T-cell (primary cell): ENCODE measurements at places on chromosomes 6 and 20.

GRCh38 chr20:10322073-10323012 lies 103.7 kb downstream of the SNAP25 start:
- H3K27me3 ChIP-seq = peaks cover 4% of the 10 kb centered on the region
- no peak overlapping the region for H3K27ac ChIP-seq
- H3K4me3 ChIP-seq = no peak overlapping the region
- DNase-seq = no peak
- no peaks in the 10 kb centered on the region for H3K4me1 ChIP-seq
- no peaks in the 10 kb centered on the region for H3K36me3 ChIP-seq

DNA sequence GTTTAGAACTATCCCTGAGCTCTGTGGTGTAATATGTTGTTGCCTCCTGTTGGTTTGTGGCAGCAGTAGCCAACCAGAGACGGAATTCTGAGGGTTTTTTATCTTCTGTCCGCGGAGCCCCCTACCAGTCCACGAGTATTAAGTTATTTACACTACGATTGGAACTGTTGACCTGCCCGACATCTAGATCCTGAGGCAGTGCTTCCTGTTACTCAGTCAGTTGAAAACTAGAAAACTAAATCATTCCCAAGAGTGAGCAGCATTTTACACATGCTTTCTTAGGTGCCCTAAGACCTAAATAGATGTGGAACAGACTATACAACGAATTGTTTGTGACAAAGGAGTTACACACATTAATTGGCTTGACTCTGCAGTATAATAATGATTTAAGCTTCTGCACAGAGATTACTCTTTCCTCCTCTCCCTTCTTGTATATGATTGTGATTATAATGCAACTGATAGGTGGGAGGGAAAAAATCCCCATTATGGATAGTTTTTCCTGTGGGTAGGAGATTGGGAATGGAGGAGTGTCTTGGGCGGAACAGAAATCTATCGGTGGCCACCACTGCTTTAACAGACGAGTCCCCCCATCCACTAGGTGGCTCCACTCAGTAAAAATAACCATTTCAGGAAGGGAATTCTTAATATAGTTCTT lies 1.7 kb downstream of the LOC128125822 start:
- peaks cover 13% of the 10 kb centered on the region for H3K4me1 ChIP-seq
- H3K4me3 ChIP-seq = peak overlapping the region; percentile 78
- H3K36me3 ChIP-seq = peaks cover 17% of the 10 kb centered on the region
- no peaks in the 10 kb centered on the region for H3K27me3 ChIP-seq
- peak; percentile 28 for DNase-seq

DNA sequence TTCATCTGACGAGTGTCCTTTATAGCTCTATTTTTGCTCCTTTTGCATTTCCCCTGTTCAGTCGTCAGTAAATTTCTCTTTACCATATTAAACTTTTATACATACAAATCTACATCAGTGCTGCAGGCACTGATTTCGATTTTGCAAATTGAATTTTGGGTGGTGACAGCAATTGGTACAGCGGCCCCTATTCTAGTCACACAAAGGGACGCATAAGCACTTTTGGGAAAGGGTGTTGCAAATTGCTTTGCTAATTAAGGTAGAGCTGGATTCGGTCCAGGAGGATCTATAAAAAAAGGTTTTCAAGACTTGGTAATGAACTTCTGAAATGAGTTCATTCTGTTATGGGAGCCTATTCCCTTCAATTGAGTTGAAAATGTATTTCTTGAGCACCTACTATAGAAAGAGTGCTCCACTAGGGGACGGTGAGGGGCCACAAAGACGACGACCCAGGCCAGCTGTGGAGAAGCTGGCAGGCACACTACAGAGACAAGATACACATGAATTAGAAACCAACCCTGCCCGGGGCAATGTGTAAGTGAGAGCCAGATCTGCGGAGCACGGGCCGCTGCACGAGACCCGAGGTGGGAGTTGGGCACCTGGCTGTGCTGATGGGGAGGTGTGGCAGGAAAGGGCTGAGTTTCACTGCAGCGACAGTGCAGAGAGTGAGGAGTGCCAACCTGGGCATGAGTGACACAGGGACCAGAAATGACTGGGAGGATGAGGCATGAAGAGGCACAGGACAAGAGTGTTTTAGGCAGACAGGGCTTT lies 5.4 kb downstream of the UQCC2 start:
- DNase-seq = no peak
- H3K36me3 ChIP-seq = peaks cover 13% of the 10 kb centered on the region
- H3K27me3 ChIP-seq = no peaks in the 10 kb centered on the region
- H3K4me1 ChIP-seq = peaks cover 15% of the 10 kb centered on the region

GRCh38 chr6:166637812-166638572 lies 10.9 kb upstream of the RPS6KA2 start:
- no peak overlapping the region for H3K27ac ChIP-seq
- no peaks in the 10 kb centered on the region for H3K36me3 ChIP-seq
- H3K4me1 ChIP-seq = peaks cover 4% of the 10 kb centered on the region

- no peaks in the 10 kb centered on the region for H3K4me1 ChIP-seq
- no peak for DNase-seq
- no peaks in the 10 kb centered on the region for H3K36me3 ChIP-seq
- no peak overlapping the region for H3K27ac ChIP-seq
These were observed 388.4 kb upstream of the GJE1 start for GRCh38 chr6:141744194-141744925.

DNA sequence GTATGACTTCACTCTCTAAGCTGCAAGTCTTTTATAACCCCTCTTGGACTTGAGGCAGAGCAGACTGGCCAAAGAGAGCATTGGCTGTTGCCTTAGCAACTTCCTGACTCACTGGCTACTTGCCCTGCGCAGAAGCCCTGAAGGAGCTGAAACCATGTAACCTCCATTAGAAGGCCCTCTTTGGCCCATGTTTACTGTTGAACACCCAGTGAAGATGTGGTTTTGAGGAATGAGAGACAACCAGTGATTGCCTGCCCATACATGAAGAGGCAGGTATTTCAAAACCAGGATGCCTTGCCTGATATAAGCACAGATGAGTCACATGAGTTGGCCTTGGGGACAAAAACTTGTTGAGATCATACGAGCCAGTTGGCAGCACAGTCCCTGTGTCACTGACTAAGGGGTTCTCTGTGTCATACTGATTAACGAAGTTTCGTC lies 182.5 kb downstream of the EDN1 start:
- no peak for DNase-seq
- no peaks in the 10 kb centered on the region for H3K4me1 ChIP-seq
- no peaks in the 10 kb centered on the region for H3K27me3 ChIP-seq
- no peaks in the 10 kb centered on the region for H3K36me3 ChIP-seq
- H3K4me3 ChIP-seq = no peak overlapping the region

- H3K4me1 ChIP-seq = no peaks in the 10 kb centered on the region
- DNase-seq = no peak
- no peak overlapping the region for H3K4me3 ChIP-seq
- H3K36me3 ChIP-seq = no peaks in the 10 kb centered on the region
These were observed 483.3 kb downstream of the TFAP2B start for GRCh38 chr6:51301962-51302361.

GRCh38 chr6:122665929-122666328 lies 55.7 kb downstream of the PKIB start:
- H3K4me1 ChIP-seq = no peaks in the 10 kb centered on the region
- no peaks in the 10 kb centered on the region for H3K36me3 ChIP-seq
- H3K27ac ChIP-seq = no peak overlapping the region
- DNase-seq = no peak
- H3K27me3 ChIP-seq = no peaks in the 10 kb centered on the region
- no peak overlapping the region for H3K4me3 ChIP-seq

DNA sequence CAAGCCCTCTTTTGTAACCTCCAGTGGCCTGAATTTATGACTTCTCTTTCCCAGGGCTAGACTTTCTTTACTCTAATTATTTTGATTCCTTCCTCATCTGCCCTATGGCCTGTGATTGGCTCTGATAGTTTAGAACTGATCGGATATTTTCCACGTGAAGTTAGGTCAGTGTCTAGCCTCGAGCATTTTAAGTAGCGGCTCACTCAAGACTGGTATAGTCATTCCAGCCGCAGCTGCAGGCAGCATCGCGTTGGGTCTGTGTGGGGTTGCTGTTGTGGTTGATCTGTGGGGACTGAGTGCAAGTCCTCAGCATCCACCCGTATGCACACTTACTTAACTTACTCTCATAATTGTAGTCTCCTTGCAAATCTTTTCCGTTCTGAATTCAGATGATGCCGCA lies 105.7 kb downstream of the SMOC2 start:
- no peak overlapping the region for H3K4me3 ChIP-seq
- no peaks in the 10 kb centered on the region for H3K4me1 ChIP-seq
- DNase-seq = no peak
- no peak overlapping the region for H3K27ac ChIP-seq
- no peaks in the 10 kb centered on the region for H3K27me3 ChIP-seq

GRCh38 chr20:50267041-50267865 lies 76.6 kb downstream of the CEBPB start:
- DNase-seq = no peak
- H3K27me3 ChIP-seq = no peaks in the 10 kb centered on the region
- H3K4me3 ChIP-seq = no peak overlapping the region
- peaks cover 11% of the 10 kb centered on the region for H3K4me1 ChIP-seq

GRCh38 chr20:37251825-37252477 lies 9.7 kb downstream of the GHRH start:
- no peaks in the 10 kb centered on the region for H3K27me3 ChIP-seq
- no peak for DNase-seq
- no peaks in the 10 kb centered on the region for H3K36me3 ChIP-seq
- H3K4me3 ChIP-seq = no peak overlapping the region
- no peaks in the 10 kb centered on the region for H3K4me1 ChIP-seq

DNA sequence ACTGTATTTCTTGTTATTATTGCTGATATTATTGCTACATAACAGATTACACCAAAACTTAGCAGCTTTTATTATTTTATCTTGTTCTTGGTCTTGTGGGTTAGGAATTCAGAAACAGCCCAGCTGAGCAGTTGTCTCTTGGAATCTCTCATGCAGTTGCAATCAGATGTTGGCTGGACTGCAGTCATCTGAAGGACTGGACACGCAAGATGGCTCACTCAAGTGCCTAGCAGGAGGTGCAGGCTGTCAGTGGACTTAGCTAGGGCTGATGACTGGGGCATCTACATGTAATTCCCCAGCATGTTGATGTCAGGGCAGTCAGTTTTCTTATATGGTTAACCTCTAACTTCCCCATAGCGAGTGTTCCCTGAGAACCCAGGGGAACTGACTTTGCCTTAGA lies 128.6 kb upstream of the PLCB4 start:
- no peak overlapping the region for H3K27ac ChIP-seq
- no peaks in the 10 kb centered on the region for H3K4me1 ChIP-seq
- no peak for DNase-seq
- H3K36me3 ChIP-seq = no peaks in the 10 kb centered on the region
- H3K4me3 ChIP-seq = no peak overlapping the region
